Spinal cord (tissue), 10 donors: ENCODE measurements at places on chromosomes 3 and 15. TPM values are rescaled to one million over a fixed set of nuclear protein-coding genes. Genes with fewer than 3 reads are reported as not detected.

TM6SF1 gene
- 4.7 TPM for total RNA-seq

DPH3 gene
- total RNA-seq = 17.9 TPM

TBCCD1 gene
- total RNA-seq = 25.5 TPM

ALDH1A2 gene
- 25.0 TPM for total RNA-seq

C3orf33 gene
- total RNA-seq = 6.4 TPM

ACAD11 gene
- 27.9 TPM for total RNA-seq

CDAN1 gene
- total RNA-seq = 18.4 TPM

GOLGA6L1 gene
- not detected for total RNA-seq

GOLGA6L7 gene
- total RNA-seq = not detected

NUTM1 gene
- total RNA-seq = not detected

HHATL gene
- total RNA-seq = 2.1 TPM

CNTN3 gene
- total RNA-seq = 28.5 TPM

UQCC5 gene
- total RNA-seq = 2.8 TPM

NOX5 gene
- total RNA-seq = 0.20 TPM

ABHD10 gene
- 49.2 TPM for total RNA-seq

SYNPR gene
- 83.5 TPM for total RNA-seq

PRKCD gene
- total RNA-seq = 2.9 TPM

CFAP100 gene
- total RNA-seq = 2.2 TPM

ITGA11 gene
- 9.0 TPM for total RNA-seq

SRGAP3 gene
- total RNA-seq = 46.1 TPM

MORC1 gene
- 0.06 TPM for total RNA-seq

WHAMM gene
- 5.1 TPM for total RNA-seq

CADM2 gene
- total RNA-seq = 42.2 TPM

SPATA12 gene
- not detected for total RNA-seq

TRIM42 gene
- not detected for total RNA-seq

TERC gene
- total RNA-seq = 43.4 TPM

GREM1 gene
- 0.50 TPM for total RNA-seq

GRAMD2A gene
- 1.4 TPM for total RNA-seq
